ENCODE measurements at places on chromosomes 7 and 10.
A peak's percentile ranks its signal among the peaks of the same experiment; 100 is the strongest.

DNA sequence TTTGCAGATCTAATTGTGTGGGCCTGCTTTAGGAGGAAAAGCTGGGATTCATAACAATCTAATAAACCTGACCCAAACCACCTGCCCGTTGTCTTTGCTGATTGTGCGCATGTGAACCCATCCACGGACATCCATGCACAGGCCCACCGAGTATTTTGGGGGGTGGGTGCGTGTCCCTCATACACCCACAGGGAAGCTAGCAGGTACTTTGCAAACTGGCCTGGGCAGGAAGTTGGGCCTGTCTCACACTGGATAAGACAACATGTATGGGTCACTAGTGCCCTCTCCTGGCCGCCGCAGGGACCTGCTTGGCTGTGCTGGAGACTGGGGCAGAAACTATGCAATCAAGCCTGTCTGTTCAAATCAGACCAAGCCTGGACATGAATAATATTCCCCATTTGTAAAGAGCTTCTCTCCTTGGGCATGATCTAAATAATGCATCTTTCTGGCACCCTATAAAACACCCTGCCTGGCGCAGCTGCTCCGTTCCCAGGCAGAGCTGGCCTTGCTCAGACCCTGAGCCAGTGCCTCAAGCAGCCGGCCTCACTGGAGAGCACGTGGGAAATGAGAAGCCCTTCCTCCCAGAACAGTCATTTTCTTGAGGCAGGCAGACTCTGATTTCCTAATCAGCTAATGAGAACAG lies 15.8 kb downstream of the ECHDC3 start:
- DNase-seq = peak; percentile 85

GRCh38 chr7:96299496-96299895 lies 22.4 kb downstream of the SLC25A13 start:
- no peak for DNase-seq

GRCh38 chr10:114893251-114893650 lies 44.7 kb upstream of the TRUB1 start:
- no peak for DNase-seq

DNA sequence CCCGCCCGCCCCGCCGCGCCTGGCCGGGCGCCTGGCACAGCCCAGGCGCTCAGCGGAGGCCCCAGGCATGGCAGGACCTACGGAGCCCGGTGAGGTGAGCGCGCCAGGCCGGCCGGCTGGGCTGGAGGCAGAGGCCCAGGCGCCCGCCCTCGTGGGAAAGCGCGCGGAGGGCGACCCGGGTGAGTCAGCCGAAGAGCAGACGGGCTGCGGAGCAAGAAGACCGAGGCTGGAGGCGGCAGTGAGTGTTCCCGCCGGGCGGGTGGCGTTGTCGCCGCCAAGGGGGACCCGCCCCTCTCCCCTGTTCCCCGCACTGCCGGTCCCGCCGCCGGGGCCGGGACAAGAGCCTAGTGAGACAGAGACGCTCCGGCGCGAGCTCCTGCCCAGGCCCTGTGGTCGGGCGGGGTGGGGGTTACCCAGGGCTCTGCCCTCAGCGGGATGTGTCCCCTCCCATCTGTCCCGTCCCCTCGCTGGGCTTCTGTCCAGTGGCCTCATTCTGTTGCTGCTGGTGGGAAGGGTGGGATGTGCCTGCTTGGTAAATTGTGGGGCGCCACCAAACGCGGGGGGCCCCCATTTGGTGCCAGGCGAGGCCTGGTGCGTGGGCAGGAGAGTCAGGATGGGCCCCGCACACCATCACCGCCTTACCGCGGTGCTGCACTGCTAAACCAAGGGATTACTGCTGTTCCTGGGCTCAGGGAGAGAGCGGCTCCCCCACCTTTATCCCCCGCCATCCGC lies 17.0 kb upstream of the NODAL start:
- DNase-seq = peak; percentile 59

- DNase-seq = no peak
Observed at GRCh38 chr7:35849954-35850353, 49.1 kb downstream of the SEPTIN7 start.

DNA sequence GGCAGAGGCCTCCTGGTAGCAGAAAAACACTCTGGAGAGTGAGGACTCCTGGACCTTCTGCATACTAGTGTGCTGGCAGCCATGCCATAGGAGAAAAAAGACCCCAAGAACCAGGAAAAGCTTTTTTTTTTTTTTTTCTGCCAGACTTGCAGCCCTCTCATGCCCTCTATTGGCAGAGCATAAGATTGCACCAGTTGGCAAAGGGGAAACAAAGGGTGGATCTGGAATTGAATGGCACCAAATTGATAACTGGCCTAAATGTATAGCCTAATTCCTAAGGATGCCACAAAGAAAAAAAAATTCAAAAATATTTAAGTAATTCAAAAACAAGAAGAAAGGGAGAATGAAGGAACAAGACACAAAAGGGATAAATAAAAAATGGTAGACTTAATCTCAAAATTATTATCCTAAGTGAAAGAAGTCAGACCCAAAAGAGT lies 112.5 kb upstream of the GHITM start:
- no peak for DNase-seq

- DNase-seq = no peak
Observed at GRCh38 chr7:30886608-30887011, 25.0 kb upstream of the AQP1 start.

DNA sequence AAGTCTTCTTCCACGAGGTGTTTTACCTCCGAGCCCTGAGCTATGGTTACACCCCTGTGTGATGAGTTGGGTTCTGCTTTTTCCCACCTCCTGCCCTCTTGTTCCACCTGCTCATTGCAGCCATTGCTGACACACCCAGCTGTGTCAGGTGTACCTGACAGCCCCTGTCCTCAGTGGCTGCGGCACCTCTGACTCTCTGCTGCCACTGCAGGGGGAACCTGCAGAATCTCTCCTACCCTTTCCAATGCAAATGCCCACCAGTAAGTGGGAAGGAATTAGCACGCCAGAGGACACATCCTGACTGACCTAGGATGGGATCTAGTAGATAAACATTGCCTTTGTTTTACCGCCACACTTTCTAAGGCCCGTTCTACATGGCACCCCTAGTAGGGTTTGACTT lies 600.9 kb upstream of the MKI67 start:
- no peak for DNase-seq

- DNase-seq = no peak
Observed at GRCh38 chr7:39592586-39592985, 26.4 kb downstream of the YAE1 start.
